A549 treated with dexamethasone at 1 μM for 4 hours (cell line): ENCODE measurements at places on chromosomes 4 and X. TPM values are rescaled to one million over a fixed set of nuclear protein-coding genes. Genes with fewer than 3 reads are reported as not detected.

The UGT8 gene
- total RNA-seq = 0.10 to 0.25 TPM (median 0.12 TPM) in 5 replicates

The RADX gene
- 0.05 to 0.17 TPM (median 0.12 TPM) in 4 of 5 replicates, not detected in the other for total RNA-seq

The SNCA gene
- total RNA-seq = 0.16 to 0.29 TPM (median 0.22 TPM) in 4 of 5 replicates, not detected in the other

The NPY1R gene
- 0.07 to 0.17 TPM (median 0.11 TPM) in 3 of 5 replicates, not detected in the others for total RNA-seq

The FAM241A gene
- 0.74 to 1.0 TPM (median 0.86 TPM) in 5 replicates for total RNA-seq

The MAGEA8 gene
- not detected in 5 replicates for total RNA-seq

The SRPK3 gene
- 0.03 to 0.06 TPM (median 0.05 TPM) in 5 replicates for total RNA-seq

The GPR78 gene
- total RNA-seq = 0.09 TPM in 1 of 5 replicates, not detected in the others

The MTMR8 gene
- total RNA-seq = 0.45 to 0.64 TPM (median 0.51 TPM) in 5 replicates

The MAGEA1 gene
- total RNA-seq = 0.07 to 0.14 TPM (median 0.12 TPM) in 5 replicates

The OPHN1 gene
- 1.5 to 2.6 TPM (median 1.9 TPM) in 5 replicates for total RNA-seq

The NOX1 gene
- 0.03 to 0.08 TPM (median 0.08 TPM) in 5 replicates for total RNA-seq

The CXCL1 gene
- 3.8 to 6.0 TPM (median 4.3 TPM) in 5 replicates for total RNA-seq

The HHIP gene
- total RNA-seq = 0.49 to 1.4 TPM (median 0.66 TPM) in 5 replicates

The GPM6B gene
- 0.08 to 0.53 TPM (median 0.39 TPM) in 5 replicates for total RNA-seq

The L1CAM gene
- total RNA-seq = 18.1 to 23.9 TPM (median 20.8 TPM) in 5 replicates

The VSIG4 gene
- total RNA-seq = not detected in 5 replicates

The AFF2 gene
- total RNA-seq = not detected in 5 replicates

The INTU gene
- 0.99 to 1.5 TPM (median 1.3 TPM) in 5 replicates for total RNA-seq

The CEP44 gene
- 4.0 to 7.8 TPM (median 6.5 TPM) in 5 replicates for total RNA-seq

The FAM9B gene
- 0.06 to 0.09 TPM in 2 of 5 replicates, not detected in the others for total RNA-seq

The ZNF182 gene
- total RNA-seq = 3.0 to 4.2 TPM (median 3.5 TPM) in 5 replicates
